NCI-H345 (cell line): ENCODE measurements at places on chromosomes 6 and 20.

DNA sequence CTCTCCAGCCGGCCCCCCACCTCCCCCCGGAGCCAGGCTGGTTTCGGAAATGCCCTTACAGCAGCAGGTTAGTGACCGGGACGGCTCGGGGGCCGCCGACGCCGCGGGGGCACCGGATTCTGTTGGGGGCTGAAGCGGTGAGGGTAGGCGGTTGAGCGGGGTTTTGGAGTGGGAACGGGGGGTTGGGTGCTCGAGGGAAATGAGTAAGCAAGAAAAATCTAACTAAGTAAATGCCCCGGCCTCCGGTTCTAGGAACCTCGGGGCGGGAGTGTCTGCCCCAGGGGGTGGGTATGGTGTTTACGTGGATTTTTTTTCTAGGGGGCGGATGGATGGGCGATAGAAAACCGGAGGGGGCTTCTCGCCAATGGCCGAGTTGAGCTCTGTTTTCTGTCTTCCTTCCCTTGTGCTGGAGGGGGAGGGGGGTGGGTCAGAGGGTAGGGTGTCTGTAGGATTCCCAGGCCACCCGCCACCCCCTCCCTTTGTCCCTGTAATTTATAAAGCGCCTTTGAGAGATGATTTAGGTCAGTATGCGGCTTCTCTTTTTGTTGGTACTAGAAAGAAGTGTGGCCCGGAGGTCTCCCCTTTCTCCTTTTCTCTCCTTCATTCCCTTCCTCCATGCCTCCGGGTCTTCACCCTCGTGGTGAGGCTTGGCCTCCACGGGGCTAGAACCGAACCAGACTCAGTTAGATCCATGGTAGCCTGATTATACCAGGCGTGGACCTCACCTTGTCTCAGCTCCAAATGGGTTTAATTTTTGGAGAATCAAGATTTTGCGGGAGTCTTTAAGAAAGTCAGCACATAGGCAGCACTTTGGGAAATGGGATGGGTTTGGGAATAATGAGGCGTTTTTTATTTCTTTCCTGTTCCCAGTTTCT, 2.3 kb downstream of the E2F3 start:
- peak; percentile 14 for DNase-seq

GRCh38 chr6:108853077-108853476, 4.9 kb downstream of the ARMC2 start:
- DNase-seq = no peak

GRCh38 chr6:133504761-133505160, 263.6 kb downstream of the EYA4 start:
- DNase-seq = no peak

GRCh38 chr6:105611606-105612005, 208.7 kb upstream of the PREP start:
- DNase-seq = no peak

DNA sequence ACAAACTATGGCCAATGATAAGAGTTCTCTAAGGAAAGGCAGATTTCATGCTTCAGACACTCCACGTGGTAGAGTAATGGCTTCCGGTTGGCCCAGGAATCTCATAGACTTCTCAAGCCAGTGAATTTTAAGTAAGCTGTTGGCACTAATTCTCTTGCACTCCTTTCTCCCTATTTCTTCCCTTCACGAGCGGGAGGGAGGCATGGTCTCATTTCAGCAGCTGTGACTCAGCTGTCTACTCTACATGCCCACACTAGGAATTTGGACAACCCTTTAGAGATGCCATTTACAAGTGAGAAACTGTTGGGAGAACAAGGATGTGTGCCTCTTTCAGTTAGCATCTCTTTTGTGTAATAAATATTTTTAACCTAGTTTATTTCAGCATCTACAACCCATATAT, 107.7 kb downstream of the PTPRK start:
- no peak for DNase-seq

- no peak for DNase-seq
Measured at GRCh38 chr6:18600255-18600654, 213.1 kb downstream of the RNF144B start.

- DNase-seq = no peak
Measured at GRCh38 chr6:3337521-3338350, 79.0 kb downstream of the PSMG4 start.

- DNase-seq = no peak
Measured at GRCh38 chr6:85015396-85015990, 251.1 kb upstream of the TBX18 start.

- no peak for DNase-seq
Measured at GRCh38 chr6:20464041-20464440, 62.4 kb downstream of the E2F3 start.
